ENCODE measurements at places on chromosomes 13 and 19. TPM values are rescaled to one million over a fixed set of nuclear protein-coding genes. Genes with fewer than 3 reads are reported as not detected.

GRCh38 chr13:39998166-39998565 is 342.7 kb downstream of the COG6 start:
- DNase-seq = no peak

DNA sequence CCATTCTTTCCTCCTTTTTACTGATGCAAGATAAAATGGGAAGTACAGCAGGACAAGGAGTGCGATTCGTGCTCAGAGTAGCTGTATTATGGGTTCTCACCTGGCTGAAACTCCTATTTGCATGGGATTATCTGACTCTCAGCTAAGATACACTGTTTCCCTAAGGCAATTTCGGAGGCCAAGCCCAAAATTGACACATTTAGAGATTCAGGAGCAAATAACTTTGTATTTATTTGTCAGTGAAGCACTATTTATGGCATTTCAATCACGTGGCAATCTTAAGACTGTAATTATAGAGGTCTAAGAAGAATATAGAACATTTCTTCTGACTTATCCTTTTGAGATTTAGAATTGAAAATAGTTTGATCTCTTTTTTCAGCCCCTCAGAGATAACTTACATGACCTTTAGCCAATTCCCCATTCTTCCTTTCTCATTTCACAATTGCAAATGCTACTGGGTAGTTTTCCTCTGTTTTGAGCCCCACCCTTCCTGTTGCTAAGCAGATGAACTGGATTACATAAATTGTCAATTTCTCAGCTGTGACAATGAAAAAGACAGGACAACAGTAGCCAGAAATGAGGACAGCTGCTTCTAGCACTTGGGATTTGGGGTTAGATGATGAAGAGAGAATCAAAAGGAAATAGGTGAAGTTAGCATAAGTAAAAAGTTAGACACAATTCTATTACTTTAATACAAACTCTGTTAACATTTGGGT is 122.7 kb upstream of the FRY start:
- DNase-seq = no peak

GRCh38 chr13:94813920-94814475 is 101.7 kb upstream of the SOX21 start:
- DNase-seq = no peak

DNA sequence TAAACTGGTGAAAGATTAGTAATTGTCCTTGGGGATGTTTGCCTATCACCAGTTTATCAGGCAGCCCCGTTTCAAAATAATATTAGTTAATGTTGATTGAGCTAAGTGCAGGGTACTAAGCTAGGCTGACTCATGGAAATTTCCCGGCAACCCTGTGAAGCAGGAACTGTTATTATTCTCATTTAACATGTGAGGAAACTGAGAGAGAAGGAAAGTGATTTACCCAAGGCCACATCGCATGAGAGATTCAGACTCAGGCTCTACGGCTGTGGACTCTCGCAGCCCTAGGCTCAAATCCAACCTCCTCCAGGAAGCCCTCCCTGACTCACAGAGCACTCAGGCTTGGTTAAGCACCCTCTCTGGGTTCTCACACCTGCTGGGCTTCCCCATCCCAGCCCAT is 19.7 kb downstream of the CLPTM1 start:
- no peak for DNase-seq

GRCh38 chr13:110391273-110391672 is 84.2 kb downstream of the COL4A2 start:
- DNase-seq = no peak

DNA sequence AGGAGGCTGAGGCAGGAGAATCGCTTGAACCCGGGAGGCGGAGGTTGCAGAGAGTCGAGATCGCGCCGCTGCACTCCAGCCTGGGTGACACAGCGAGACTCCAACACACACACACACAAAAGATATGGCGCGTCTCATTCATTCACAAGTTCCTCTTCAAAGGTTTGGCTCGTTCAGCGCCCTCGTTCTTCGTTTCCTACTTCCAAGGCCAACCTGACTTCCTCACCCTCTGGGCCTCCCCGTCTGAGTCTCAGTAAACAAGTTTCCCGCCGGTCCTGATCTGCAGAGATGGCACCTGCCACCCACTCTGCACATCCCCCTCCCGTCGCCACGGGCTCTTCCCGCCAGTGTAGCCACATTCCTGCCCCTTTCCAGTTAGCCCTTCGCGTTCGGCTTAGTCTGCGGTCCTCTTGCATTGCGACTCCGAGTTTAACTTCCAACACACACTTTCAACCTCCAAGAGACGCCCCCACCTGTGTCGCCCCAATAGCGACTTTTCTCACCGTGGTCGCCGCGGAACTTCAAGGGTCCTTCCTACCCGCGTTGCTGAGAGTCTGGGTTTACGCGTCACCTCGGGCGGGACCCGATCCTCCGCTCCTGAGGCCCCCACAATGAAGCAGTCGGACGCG is 1.3 kb upstream of the BSG start:
- DNase-seq = peak; percentile 68

The CBARP gene
- total RNA-seq = not detected

The GIPR gene
- total RNA-seq = 4.6 TPM

The SBK2 gene
- not detected for total RNA-seq

The ZNF132 gene
- 12.4 TPM for total RNA-seq

The ZNF578 gene
- total RNA-seq = not detected

The PGLYRP1 gene
- not detected for total RNA-seq

The DAND5 gene
- not detected for total RNA-seq

The CELF5 gene
- total RNA-seq = not detected

The SRRM5 gene
- total RNA-seq = 2.5 TPM

Measured in Peyer's patch (tissue), 4 donors.